ENCODE measurements at places on chromosomes 7 and 10. TPM values are rescaled to one million over a fixed set of nuclear protein-coding genes. Genes with fewer than 3 reads are reported as not detected.

FRMD4A gene
- total RNA-seq = 0.98 TPM

- peaks cover 36% of the 10 kb centered on the region for H3K36me3 ChIP-seq
- DNase-seq = no peak
- no peak overlapping the region for H3K4me3 ChIP-seq
- peaks cover 5% of the 10 kb centered on the region for H3K4me1 ChIP-seq
- no peak overlapping the region for H3K27ac ChIP-seq
- no peaks in the 10 kb centered on the region for H3K27me3 ChIP-seq
Measured at GRCh38 chr10:28620251-28620650, 57.1 kb upstream of the BAMBI start.

DNA sequence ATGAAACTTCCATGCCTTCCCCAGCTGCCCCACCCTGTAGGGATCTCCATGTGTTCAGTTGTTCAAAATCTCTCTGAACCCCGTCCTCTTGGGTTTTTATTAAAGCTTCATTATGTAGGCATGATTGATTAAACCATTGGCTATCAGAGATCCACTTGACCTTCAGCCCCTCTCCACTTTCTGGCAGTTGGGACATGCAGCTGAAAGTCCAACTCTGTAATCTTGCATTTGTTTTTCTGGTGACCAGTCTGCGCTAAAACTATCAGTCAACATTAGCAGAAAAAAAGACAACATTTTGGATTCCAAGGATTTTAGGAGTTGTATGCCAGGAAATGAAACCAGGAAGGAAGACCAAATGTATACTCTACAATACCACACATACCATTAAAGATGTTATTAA lies 1115.1 kb downstream of the XPNPEP1 start:
- no peak overlapping the region for H3K4me3 ChIP-seq
- H3K27me3 ChIP-seq = no peaks in the 10 kb centered on the region
- no peak for DNase-seq
- H3K36me3 ChIP-seq = no peaks in the 10 kb centered on the region

URGCP gene
- total RNA-seq = 33.4 TPM

MDH2 gene
- 293 TPM for total RNA-seq

DNA sequence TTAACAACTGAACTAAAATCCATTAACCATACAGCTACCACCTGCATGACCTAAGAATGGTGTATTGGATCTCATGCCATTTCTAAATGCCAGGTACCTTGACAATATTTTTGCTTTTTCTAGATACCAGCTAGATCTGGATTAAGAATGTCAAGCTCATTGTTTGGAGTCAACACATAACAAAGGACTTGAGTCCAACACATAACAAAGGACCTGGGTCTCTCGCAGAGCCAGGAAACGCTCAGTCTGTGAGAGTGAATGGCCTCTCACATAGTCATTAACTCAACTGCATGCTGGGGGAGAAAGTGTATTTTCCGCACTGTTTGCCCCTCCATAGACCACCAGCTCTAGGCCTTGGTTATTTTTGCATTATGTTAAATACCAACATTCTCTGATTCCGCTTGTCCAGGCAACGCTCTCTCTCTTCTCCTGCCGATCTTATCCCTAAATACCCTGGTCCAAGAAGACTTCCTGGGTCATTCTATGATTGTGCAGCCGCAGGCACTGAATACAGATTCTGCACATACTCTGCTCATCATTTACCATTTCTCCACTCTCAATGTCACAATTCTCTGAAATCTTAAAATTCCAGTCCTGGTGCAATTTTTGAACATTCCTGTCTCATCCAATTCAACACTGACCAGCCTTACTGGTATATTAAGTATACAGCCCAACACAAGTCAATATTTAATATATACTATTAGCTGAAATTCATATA lies 31.2 kb downstream of the ITIH5 start:
- H3K27ac ChIP-seq = no peak overlapping the region
- peaks cover 6% of the 10 kb centered on the region for H3K27me3 ChIP-seq
- DNase-seq = no peak
- no peaks in the 10 kb centered on the region for H3K36me3 ChIP-seq
- H3K4me1 ChIP-seq = no peaks in the 10 kb centered on the region
- H3K4me3 ChIP-seq = no peak overlapping the region

- no peaks in the 10 kb centered on the region for H3K4me1 ChIP-seq
- no peak for DNase-seq
- no peaks in the 10 kb centered on the region for H3K36me3 ChIP-seq
- no peak overlapping the region for H3K4me3 ChIP-seq
- no peaks in the 10 kb centered on the region for H3K27me3 ChIP-seq
Measured at GRCh38 chr7:33418251-33418701, 288.9 kb downstream of the BBS9 start.

Measured in activated CD4-positive, alpha-beta T cell treated with anti-CD3 and anti-CD28 coated beads, Interleukin-2, amount 10 ng/mL, durations not matched to agents 24 days and 14 days (primary cell).